ENCODE measurements at places on chromosomes 6 and 20.

- no peak for DNase-seq
Measured at GRCh38 chr20:40638414-40638813, 50.6 kb downstream of the MAFB start.

- no peak for DNase-seq
Measured at GRCh38 chr6:17485946-17486345, 92.6 kb downstream of the CAP2 start.

- no peak for DNase-seq
Measured at GRCh38 chr6:111994791-111995190, 59.1 kb upstream of the CCN6 start.

GRCh38 chr6:107192830-107193229, 77.5 kb upstream of the BEND3 start:
- no peak for DNase-seq

GRCh38 chr6:13229205-13230085, 98.9 kb downstream of the TBC1D7 start:
- DNase-seq = peak; percentile 8

DNA sequence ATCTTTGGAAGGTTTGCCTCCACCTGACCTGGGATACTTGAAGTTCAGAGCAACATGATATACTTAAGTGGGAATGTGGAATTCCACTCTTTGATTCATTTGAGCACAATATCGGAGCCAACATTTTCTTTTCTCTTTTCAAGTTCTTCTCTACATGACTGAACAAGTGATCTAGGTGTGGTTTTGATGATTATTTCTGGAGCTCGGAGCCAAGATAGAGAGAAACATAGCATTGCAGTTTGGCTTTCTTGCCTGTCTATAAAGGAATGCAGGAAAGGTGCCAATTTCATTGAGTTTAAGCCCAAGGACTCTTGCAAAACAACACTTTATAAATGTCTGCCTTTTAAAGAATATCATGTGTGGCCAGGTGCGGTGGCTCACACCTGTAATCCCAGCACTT, 124.2 kb upstream of the FAM83B start:
- DNase-seq = no peak

- DNase-seq = no peak
Measured at GRCh38 chr6:119612911-119613381, 263.4 kb upstream of the MAN1A1 start.

- no peak for DNase-seq
Measured at GRCh38 chr6:6912817-6913744, 194.7 kb upstream of the RREB1 start.

GRCh38 chr6:4259391-4259790, 124.0 kb upstream of the ECI2 start:
- DNase-seq = no peak

DNA sequence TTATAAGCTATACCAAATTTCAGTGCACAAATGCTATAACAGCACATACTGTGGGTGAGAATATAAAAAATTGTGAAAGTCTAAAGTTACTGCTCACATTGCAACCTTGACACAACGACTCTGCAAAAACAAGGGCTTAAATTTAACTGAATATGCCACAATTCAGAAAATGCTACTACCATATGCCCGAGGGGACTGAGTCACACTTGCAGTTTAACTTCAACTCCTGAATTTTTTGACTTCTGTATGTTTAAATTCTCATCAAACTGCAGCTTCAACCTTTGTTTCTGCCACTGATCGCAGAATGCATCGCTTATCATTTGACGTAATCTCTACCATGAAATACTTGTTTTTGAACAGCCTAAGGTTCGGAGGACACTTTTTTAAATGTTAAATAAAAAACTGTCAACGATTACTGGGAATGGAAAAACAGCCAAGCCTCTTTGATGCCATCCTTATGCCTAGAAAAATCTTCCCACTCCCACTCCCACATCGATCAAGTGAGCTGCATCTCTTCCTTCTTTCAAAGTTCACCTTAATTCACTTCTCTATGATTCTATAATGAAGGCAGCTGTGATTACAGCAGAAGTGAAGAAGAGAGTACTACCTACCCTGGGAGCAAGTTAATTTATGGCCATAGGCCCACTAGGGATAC, 136.5 kb downstream of the ATXN1 start:
- no peak for DNase-seq

DNA sequence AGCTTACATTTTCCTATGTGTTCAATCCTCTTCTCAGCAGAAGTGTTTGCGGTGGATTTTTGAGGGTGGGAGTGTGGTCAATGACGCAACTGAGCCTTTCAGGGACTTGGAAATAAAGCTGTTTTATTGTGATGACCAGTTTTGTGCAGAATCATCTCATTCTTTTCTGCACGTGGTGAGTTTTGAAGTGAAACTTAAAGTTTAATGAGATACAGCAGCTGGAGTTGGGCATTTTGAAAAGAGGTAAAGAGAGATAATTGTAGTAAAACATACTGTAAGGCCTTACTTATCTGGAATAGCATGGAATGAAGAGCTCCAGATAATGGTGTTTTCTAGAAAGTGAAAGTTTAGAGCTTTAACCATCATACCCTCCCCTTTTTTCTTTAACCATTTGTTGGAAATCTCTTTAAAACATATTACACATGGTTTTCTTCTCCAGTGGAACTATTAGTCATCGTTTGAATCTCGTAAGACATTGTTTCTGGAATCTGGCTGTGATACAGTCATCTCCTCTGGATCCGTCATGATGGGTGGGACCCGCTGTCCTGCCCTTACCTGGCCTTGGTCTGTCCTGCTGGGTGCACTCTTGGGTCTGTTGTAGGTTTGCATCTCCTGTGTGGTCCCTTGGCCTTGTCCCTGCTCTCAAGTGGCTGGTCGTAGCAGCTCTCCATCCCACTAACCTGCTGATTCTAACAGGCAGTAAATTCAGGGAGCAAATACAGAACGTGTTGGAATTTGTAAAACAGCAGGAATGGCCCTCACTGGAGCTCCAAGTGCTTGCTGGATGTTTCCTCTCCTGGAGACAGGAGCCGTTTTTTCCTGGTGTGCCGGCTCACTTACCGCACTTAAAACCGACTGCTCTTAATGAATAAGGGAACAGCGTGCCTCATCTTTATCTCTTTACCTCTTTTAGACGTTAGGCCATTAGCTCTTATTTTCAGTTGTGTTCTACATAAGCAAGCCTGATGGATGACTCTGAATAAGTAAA, 29.8 kb downstream of the UST start:
- no peak for DNase-seq

DNA sequence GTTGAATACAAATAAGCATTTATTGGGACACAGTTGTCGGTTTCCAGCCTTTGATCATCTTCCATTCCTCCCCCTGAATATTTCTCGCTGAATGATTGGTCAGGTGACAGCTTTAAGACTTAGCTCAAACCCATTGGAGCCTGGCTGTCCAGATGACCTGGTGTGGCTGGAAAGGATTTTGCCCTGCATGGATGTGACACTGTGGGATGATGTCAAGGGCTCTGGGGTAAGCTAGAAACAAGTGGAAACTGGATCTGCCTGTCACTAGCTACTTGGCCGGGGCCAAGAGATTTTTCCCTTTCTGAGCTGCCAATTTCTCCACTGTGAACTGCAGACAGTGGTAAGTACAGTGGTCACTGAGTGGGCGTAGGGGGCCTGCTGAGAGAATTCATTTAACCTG, 41.9 kb upstream of the MYLIP start:
- DNase-seq = no peak

GRCh38 chr20:48748556-48748955, 79.2 kb downstream of the PREX1 start:
- DNase-seq = no peak

GRCh38 chr6:168662301-168662936, 221.4 kb downstream of the SMOC2 start:
- no peak for DNase-seq

- DNase-seq = no peak
Measured at GRCh38 chr6:22926790-22927354, 357.5 kb downstream of the HDGFL1 start.

DNA sequence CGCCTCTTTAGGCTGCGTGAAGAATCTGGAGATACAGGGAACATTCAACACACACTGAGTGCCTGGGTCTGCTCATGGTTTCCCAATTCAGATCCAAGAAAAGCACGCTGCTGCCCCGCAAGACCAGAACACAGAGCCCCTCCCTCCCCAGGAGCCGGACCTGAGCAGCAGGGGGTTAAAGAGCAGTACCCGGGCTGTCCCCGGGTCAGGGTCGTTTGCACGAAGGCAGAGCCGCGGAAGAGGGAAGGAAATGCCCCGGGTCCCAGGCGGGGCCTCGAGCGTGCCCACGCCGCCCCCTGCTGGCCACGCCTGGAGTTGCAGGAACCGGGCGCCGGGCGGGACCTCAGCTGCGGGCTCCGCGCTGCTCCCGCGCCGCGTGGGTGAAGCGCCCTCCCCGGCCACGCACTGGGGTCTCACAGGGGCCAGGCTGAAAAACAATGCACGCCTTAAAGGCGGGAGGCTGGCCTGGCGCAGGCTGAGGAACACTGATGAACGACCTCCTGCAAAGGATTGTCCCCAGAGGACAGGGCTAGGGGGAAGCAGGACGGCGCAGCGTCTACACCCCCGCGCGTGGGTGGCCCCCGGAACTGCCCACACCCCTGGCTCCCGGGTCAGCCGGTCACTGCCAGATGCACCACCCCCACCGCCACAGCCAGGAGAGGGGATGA, 48.9 kb downstream of the ANKRD60 start:
- DNase-seq = peak; percentile 72

DNA sequence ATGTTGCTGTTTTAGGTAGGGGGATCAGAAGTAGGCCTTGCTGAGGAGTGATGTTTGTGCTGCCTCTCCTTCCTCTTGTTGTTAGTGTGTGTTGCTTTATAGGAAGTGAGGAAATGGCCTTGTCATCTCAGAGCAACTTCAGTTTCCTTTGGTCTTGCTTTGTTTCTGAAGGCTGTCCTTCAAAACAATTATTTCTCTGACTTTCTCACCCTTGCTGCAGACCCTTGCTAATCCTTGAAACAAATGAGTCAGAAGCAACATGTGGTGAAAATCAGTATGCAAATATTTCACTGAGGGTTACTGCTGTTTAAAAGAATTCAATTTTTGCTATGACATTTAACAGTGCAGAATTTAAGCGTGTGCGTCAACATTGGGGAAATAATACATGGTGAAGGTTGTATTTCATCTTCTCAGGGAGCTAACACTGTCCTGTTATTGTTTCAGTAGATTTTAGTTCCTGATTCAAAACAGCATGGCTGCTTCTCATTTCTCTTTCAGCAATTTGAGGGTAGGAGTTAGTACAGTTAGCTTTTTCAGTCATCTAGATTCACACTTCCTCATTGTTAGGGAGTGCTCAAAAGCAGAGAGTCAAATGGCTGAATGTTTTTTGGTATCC, 13.8 kb downstream of the RNF144B start:
- DNase-seq = no peak

- no peak for DNase-seq
Measured at GRCh38 chr6:169251371-169251802, 2.3 kb downstream of the THBS2 start.

GRCh38 chr6:18513253-18513798, 126.2 kb downstream of the RNF144B start:
- no peak for DNase-seq

DNA sequence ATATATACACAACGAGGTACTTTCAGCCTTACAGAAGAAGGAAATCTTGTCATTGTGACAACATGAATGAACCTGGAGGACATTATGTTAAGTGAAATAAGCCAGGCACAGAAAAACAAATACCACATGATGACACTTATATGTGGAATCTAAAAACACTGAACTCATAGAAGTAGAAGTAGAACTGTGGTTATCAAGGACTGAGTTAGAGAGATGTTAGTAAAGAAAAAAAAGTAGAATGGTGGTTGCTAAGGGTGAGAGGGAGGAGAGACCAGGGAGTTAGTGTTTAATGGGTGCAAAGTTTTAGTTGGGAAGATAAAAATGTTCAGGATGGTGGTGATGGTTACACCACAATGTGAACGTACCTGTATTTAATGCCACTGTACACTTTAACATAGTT, 4.8 kb upstream of the STX11 start:
- no peak for DNase-seq

DNA sequence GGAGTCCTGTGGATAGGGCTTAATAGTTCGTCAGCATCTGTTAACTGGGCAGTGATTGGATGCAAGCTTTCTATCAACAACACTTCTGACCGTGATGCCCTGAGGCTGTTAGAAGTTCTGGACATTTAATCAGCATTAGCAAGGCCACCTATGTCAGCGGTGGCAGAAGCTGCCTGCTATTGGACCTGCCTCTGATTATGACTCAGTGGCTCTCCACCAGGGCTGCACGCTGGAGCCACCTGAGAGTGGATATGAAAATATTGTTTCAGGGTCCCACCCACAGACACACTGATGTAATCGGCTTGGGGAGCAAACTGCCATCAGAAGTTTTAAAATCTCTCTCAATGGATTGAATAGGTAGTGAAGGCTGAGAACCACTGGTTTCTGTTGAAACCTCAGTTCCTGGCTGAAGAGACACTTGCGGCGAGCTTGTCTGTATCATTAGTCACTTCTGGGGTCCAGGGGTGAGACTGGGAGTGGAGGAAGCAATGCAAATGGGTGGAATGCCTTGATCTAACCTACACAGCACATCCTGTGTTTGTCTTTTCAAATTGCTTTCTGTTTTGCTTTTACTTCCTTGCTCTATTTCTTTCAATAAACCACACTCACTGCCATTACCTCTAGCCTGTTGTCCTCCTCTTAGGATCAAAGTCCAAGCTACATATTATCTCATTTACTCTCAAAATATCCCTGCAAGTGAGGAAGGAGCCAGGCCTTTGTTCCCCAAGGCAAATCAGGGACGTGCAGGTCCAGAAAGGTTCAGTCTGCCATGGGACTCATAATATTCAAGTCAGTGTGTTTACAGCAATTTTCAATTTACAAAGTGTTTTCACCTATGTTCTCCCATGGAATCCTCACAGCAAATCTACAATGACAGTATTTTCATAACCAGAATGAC, 4.2 kb downstream of the CLIC5 start:
- DNase-seq = peak; percentile 79

GRCh38 chr6:49406250-49406970, 56.6 kb downstream of the MMUT start:
- no peak for DNase-seq

DNA sequence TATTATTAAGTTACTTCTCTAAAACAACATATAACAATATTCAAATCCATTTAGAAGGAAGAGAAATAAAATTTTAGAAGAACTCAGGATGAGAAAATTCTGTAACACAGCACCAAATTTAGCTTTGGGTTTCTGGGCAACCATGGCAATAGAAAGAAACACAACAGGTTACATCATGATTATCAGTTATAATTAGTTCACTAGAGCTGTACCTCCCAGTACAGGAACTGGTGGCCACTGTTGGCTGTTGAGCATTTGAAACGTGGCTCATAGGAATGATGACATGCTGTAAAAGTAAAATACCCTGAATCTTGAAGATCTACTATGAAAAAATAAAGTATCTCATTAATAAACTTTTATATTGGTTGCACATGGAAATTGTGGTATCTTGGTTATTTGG, 23.7 kb upstream of the MAP3K4 start:
- DNase-seq = no peak

DNA sequence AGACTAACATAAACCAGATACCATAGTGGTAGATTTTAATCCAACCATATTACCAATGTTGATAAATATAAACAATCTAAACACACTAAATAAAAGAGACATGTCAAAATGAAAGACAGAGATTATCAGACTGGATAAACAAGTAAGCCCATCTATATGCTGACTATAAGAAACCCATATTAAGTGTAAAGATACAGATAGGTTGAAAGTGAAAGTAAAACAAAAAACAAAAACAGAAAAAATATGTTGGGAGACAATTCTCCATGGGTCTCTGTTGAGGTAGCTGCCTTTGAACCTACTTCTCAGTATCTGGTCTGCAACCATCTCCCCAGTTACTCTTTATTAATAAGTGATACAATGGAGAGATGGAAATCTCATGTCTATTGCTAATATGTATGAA, 21.2 kb downstream of the REV3L start:
- DNase-seq = no peak
